Activated naive CD4-positive, alpha-beta T cell (primary cell): ENCODE measurements at places on chromosomes 2 and 18.

DNA sequence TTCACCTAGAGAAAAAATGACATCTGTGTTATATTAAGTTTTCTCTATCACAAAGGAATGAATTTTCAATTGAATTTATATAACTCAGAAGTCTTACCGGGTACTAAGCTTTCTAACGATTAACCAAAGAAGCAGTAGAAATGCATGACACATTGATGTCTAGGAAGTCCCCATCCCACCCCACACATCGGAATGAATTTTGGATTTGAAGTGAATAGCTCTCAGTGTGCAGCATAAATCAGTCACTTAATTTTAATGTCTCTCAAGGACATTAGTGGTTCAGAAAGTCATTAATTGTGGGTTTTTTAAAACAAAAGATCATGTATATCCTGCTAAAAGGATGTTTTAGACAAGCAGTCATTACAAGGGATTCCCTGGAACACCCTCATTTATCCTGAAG, 141.4 kb upstream of the PIEZO2 start:
- DNase-seq = no peak

GRCh38 chr2:205721057-205721449, 38.8 kb downstream of the NRP2 start:
- DNase-seq = no peak

- DNase-seq = no peak
Measured at GRCh38 chr2:101677658-101678057, 19.8 kb upstream of the MAP4K4 start.

GRCh38 chr2:84942964-84943421, 28.0 kb upstream of the KCMF1 start:
- DNase-seq = no peak

- DNase-seq = no peak
Measured at GRCh38 chr2:28764909-28765711, 13.5 kb downstream of the PPP1CB start.

DNA sequence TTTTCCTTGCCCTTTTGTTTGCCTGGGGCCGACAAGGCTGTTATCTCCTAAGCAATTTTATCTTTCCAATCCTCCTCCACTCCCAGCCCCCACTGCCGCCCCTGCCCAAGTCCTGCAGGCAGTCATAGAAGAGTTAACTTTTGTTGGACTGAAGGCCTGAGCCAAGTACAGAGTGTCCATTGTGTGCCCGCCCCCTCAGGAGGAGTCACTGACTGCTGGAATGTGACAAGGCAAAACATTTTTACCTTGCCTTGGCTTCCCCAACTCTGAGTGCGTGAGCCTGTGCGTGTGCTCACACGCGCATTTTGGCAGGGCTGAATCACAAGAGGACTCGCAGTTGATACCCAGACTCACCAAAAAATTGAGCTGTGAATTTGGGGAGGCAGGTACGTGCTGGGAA, 16.2 kb downstream of the SETBP1 start:
- DNase-seq = no peak
